ENCODE measurements at places on chromosomes 2 and 18.
A peak's percentile ranks its signal among the peaks of the same experiment; 100 is the strongest.

- no peak for DNase-seq
Observed at GRCh38 chr2:68556381-68556780, 87.0 kb upstream of the PROKR1 start.

DNA sequence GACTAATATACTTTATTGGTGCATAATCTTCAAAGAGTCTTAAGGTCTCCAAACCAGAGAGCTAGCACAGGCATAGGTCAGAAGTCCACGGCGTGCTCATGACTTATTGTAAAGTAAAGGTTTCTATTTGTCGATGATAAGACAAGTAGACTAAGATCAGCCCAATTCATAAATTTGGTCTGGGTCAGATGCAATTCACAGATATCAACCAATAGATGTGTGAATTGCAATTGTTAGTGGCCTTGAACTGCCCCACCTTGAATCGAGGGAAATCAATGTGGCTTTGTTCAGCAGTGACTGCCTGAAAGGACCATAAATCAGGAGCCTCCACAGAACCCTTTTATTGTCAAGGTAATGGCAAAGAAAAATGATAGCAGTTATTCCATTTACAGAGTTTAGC, 39.1 kb upstream of the CPS1 start:
- DNase-seq, result no peak

DNA sequence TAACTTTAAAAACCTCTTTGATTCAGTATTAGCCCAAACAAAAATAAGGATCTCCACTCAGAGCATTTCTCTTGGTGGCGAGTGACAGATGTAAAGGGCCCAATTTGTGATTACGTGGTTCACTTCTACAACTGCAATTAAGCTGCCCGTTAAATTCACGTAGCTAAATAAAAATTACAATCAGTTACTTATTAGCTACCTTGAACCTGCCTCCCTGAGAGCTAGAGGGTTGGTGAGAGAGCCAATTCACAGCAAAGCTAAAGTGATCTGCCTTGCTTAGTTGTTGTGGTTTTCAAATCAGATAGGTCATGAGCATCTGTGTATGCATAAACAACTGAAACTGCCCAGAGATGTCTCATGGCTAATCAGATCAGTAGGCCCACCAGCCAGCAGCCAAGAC, 156.7 kb downstream of the RNF152 start:
- DNase-seq, result no peak

DNA sequence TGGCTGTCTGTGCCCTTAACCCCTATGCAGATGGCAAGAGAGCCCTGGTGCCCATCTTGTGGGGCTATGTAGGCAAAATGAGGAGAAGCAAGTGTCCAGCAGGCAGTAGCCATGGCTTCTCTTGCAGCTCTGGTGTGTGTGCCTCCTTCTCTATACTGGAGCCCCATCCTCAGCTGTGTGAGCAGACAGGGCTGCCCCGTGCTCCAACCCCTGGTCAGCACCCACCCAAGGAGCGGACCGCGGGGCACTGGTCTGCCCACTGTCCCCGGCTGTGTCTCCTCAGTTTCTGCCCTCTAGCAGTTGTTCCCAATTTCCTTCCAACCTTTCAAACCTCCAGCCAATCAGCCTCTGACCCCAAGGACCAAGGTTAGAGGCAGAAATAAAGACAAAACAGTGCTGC, 134.9 kb upstream of the GLI2 start:
- DNase-seq, result no peak

DNA sequence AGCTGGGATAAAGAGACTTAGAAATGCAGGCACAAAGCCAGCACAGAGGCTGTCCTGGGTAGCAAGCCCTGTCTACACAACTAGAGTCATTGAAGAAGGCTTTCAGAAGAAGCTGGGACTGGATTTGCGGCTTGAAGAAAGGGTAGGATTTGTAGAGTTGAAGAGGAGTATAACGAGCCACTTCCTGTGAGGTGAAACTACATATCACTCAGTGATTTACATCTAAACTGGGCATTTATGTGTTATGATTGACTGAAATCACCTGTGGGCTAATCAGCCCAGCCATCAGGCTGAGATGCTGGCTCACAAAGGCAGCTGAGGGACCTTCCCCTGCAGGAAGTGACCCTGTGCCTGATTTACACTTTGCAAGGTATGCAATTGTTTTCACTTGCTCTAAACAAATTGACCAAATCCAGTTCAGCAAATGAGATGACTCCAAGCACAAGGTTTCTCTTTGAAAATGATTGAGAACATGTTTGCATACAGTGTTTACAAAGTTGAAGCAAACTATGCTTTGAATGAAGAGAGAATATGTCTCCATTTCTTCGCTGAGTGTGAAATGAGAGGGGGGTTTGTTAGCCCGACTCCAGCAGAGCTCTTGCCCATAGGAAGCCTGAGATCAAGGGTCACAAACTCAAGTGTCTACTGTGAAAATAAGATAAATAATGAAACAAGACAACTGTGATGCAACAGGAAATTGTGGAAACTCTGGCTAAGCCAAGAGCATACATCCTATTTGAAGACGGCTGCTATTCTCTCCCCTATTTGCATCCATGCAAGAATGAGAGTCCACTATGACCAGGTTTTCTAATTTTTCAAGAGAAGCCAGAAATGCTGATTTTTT, 69.3 kb upstream of the HK2 start:
- no peak for DNase-seq

DNA sequence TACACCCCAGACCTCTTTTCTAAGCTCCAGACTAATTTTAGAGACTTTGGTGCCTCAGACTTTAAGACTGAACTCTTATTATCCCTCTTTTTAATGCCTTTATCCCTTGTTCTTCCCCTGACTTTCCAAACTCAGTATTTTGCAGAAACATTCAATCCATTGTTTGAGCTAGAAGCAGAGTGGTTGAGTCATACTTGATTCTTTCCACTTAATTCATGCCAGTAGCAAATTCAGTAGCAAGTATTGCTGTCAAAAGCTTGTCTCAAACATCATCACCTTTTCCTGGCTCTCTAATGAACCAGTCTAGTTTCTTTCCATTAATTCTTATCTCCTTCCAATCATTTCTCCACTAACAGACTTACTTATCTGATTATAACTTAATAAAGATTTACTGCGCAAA, 699.7 kb upstream of the ZNF804A start:
- DNase-seq, result no peak

GRCh38 chr2:100237163-100237562, 85.1 kb downstream of the LONRF2 start:
- DNase-seq, result no peak

- no peak for DNase-seq
Observed at GRCh38 chr2:160294339-160294803, 94.3 kb upstream of the ITGB6 start.

DNA sequence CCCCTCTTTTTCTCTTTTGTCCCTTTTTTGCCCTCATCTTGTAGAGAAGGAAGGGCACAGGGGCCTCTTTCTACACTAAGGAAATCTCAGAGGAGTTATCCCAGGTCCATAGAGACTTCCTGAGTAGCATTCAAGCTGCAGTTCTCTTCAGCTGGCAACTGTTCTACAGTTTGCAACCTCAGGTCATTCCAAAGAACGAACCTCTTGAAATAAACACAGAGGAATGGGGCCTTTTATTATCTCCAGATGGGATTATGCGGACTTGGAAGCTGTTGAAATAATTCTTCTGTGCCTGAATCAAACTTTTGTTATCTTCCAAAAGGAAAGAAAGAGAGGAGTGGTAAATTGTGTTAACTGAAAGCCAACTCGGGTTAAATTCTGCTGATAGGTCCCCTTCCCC, 31.0 kb upstream of the NFE2L2 start:
- no peak for DNase-seq

DNA sequence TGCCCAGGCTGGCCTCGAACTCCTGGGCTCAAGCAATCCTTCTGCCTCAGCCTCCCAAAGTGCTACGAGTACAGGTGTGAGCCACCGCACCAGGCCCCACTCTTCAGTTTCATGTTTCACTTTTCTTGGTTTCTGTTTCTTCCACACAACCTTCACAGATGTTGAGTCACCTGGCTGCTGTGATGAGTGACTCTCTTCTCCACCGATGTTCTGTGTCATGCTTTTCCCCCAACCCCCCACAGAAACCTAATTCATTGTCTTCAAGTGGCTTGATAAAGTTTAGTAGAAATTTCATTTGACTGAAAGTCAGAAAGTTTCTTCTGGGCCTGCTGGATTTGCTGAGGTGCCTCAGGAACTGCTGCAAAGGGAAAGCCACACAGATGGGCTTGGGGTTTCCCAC, 78.5 kb downstream of the SPHKAP start:
- DNase-seq, result no peak

- DNase-seq, result no peak
Observed at GRCh38 chr2:240440704-240441320, 5.3 kb downstream of the GPC1 start.

DNA sequence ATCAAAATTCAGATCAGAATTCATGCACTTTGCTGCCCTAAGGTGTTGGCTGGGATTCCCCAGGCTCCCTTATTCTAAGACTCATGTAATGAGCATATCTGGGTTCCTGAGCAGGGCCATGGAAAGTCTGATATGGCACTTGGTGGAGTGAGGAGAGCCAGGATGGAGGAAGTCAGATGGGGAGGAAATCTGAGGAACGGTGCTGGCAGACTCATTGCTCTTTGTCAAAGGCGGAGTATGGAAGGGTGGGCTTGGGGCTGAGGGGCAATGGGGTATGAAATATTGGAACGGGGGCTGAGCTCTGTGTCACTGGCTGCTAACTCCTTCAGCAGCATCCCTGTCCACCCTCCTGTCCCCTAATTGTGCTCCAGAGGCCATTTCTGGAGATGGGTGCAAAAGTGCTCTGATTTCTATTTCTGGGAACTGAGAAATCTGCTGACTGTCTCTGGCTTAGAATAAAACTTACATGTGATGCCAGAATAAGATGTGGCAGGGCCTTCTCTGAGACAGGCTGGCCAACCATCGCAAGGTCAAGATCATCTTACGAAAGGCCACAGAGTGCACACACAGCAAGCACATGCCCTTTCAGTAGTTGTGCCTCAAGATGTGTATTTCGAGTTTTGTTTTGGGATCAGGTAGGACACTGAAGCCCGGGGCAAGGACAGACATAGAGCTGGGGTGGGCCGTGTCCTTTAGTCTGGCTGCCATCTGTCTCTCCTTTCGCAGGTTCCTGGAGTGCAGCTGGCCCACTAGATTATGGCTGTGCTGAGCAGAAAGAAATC, 480.0 kb upstream of the HS6ST1 start:
- no peak for DNase-seq

DNA sequence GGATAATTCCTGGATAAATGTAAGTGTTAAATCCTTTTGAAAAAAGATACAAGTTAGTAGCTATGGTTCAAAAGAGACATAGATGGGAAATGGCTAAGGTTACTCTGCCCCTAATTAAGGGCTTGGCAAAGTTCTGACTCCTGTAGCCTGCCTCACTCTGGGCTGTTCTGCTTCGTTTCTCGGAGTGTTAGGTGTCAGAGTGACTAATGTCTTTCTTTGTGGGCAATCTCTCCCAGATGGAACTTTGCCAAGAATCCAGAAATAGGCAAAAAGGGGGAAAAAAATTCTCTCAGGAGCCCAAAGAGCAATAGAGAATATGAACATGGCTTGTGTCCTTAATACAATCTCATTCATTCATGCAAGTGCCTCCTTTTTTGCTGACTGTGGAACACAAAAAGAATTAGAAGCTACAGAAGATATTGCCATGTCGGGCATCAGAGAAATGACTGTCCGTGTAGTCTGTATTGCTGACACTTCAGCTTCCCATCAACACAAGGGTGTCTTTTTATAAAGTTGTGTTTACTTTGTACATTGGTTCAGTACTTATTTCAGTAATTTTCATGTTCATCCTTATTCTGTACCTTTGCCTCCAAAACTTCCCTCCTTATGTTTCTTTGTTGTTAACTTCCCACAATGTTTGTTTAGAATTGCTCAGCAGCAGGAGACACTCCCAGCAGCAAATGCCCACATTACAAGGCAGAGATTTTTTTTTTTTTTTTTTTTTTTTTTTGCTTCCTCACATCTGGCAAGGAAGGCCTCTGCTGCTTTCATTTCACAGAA, 134.0 kb downstream of the FTCDNL1 start:
- no peak for DNase-seq

- DNase-seq, result peak; percentile 10
Observed at GRCh38 chr18:9792565-9793245, 84.6 kb downstream of the RAB31 start.

- no peak for DNase-seq
Observed at GRCh38 chr18:35282353-35282752, 7.7 kb downstream of the ZSCAN30 start.

- DNase-seq, result no peak
Observed at GRCh38 chr2:98726205-98726604, 4.7 kb downstream of the MGAT4A start.

DNA sequence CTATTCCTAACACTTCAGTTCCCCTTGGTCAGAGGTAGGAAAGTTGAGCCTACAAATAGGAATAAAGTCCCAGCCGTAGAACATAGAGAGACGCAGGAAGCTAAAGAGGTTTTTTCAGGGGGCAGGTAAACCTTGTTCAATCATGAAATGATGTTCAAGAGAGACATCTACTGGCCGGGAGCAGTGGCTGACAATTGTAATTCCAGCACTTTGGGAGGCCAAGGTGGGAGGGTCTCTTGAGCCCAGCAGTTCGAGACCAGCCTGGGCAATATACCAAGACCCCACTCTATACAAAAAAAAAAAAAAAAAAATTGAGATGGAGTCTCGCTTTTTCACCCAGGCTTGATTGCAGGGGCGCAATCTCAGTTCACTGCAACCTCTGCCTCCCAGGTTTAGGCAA, 66.7 kb upstream of the DNAJC10 start:
- no peak for DNase-seq

GRCh38 chr2:108534584-108535356, 500 bp downstream of the LIMS1 start:
- DNase-seq, result peak; percentile 14

DNA sequence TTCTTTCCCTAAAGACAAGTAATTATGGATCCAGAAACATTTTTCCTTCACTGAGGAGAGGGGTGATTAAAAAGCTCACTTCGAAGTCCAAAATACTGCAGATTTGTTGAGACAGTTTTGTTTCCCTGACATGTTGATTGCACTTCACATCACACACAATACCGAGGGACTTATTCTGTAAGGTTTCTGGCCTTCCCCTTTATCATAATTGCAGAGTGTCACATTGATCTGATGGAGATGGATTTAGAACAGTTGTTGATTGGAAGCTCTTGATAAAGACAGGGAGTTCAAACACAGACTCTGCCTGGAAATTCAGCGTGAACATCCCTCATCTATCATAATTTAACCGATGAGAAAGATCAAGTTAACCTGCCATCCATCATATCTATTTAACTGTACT, 163.6 kb downstream of the PTPRM start:
- no peak for DNase-seq

GRCh38 chr2:146305164-146305563, 1539.7 kb upstream of the ACVR2A start:
- no peak for DNase-seq

GRCh38 chr2:226159875-226160479, 639.6 kb downstream of the IRS1 start:
- no peak for DNase-seq
